ENCODE measurements at places on chromosomes 11 and 22.
A peak's percentile ranks its signal among the peaks of the same experiment; 100 is the strongest.

- no peak for DNase-seq
These were observed 131.2 kb upstream of the PARVA start for GRCh38 chr11:12246147-12246546.

GRCh38 chr11:40129266-40129665, 1330.2 kb downstream of the LRRC4C start:
- DNase-seq: no peak

DNA sequence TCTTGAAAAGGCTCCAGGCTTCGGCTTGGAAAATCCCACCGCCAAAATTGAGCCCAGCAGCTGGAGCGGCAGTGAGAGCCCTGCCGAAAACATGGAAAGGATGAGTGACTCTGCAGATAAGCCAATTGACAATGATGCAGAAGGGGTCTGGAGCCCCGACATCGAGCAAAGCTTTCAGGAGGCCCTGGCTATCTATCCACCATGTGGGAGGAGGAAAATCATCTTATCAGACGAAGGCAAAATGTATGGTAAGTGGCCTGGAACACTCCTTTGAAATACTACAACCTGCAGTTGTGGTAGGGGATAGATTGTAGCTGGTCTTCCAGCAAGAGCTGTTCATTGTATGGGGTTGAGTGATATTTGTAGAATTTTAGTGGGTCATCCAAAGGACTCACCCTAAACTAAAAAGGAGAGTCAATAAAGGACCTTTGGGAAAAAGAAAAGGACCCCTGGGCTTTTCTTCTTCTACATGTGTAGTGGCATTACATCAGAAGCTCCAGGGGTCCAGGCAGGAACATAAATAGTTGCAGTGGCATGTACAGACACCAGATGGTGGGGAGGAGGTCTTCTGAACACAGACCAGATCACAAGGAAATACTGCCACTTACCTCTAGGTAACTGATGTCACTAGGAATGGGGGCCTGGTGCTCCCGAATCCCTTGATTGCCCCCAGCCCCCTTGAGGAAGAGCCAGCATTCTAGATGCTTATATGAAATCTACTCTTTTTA, 90.1 kb downstream of the TEAD1 start:
- no peak for DNase-seq

DNA sequence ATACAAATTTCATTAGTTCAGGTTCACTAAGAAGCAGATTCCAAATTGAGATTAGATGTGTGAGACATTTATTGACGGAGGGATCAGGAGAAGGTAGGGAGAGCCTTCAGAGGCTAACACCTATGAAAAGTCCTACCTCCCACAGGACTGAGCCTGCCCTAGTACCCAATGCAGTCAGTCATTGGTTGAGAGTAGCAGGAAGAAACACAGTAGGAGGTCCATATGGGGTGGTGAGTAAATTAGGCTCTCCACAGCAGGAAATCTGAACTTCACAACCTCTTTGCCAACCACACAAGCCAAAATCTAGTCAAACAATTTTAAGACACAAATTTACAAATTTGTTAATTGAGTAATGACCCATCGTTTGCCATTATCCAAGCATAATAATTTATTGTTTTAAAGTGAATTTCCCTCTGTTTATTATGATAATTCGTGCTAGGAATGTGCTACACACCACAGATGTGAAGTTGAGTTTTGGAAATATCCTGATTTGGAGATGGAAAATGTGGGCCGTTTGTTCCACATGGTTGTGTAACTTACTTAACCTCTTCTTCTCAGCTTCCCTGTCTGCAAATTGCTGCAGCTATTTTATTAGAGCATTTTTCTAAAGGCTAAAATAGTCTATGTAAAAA, 542.1 kb downstream of the ETS1 start:
- DNase-seq: no peak

DNA sequence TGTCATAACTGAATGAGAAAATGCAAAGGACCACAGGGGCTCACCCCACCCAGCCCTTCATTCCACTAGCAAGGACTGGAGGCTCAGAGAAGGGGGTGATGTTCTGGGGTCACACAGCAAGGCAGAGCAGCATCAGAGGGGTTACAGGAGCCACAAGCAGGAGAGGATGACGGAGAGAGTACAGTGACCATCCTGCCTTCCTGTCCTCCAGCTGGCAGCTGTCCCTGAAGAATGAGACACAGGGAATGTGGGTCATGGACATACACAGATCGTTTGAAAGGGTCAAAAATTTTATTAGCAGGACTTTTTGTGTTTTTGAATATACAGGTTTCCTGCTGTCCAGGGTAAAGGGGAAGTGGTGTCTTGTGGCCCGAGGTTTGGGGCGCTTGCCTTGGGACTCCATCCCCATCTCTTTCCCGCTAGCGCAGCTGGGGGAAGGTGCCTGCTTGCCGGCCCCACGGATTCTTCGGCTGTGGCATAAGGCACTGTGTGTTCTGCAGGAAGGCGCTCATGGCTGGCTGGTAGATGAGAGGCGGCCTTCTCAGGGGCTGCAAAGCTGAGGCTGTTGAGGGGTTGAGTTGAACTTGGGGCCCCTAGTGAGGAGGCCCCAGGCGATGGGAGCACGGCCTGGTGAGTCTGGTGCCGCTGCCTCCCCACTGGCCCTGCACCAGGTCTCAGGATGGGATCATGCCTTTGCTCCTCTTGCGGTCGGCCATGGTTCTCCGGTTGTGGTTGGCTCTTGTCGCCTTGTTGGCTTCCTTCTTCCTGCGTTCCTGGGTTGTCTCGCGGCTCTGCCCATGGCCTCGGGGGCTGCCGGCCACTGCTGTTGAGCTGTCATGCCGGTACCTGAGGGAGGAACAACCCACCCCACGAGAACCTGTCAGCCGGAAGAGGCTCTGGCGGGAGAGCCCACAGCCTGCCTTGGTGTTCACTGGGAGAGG, 21.4 kb downstream of the UQCR10 start:
- DNase-seq: no peak

GRCh38 chr11:35057926-35058668, 80.9 kb upstream of the CD44 start:
- DNase-seq: no peak

GRCh38 chr11:60633645-60634044, 65.8 kb upstream of the MS4A8 start:
- DNase-seq: no peak

DNA sequence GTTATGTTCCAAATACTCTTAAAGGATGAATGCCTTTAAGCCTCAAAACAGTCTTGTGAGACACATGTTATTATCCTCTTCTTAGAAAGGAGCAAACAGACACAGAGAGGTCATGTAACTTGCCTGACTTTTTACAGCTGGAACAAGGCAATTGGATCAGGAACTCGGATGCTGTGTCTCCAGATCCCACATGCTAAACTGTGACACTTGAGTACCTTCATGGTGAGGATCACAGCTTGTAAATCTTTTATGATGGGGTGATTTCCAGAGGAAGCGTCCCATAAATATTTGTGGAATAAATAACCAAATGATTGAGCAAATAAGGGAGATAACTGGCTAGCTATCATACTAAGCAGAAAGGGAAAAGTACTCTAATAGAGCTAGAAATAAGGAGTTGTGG, 171.2 kb downstream of the C11orf91 start:
- DNase-seq: no peak

GRCh38 chr11:82714346-82715174, 19.1 kb downstream of the FAM181B start:
- no peak for DNase-seq

DNA sequence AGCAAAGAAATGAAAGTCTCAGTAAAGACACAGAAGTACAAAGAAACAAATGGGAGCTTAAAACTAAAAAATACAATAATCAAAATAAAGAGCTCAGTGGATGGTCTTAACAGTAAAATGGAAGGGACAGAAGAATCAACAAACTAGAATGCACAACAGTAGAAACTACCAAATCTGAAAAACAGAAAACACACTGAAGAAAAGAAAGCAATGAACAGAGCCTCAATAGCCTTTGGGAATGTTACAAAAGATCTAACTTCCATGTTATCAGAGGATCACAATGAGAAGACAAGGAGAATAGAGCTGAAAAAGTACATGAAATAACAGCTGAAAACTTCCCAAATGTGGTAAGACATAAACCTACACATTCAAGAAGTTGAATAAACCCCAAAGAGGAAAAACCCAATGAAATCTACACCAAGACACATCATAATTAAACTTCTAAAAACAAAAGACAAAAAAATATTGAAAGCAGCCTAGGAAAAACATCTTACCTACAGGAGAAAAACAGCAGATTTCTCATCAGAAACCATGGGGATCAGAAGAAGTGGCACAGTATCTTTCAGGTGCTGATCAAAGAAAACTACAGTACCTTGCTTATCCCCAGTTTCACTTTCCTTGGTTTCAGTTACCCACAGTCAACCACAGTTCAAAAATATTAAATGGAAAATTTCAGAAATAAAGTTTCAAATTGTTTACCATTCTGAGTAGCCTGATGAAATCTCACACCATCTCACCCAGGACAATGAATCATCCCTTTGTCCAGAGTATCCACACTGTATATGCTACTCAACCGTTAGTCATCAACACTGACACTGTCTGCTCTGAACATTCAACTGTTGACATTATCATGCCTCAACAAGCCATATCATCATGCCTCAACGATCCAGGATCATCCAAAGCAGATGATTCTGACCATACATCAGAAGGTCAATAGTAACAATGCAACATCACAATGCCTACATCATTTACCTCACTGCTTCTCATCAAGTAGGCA, 22.2 kb downstream of the RRAS2 start:
- peak; percentile 79 for DNase-seq

DNA sequence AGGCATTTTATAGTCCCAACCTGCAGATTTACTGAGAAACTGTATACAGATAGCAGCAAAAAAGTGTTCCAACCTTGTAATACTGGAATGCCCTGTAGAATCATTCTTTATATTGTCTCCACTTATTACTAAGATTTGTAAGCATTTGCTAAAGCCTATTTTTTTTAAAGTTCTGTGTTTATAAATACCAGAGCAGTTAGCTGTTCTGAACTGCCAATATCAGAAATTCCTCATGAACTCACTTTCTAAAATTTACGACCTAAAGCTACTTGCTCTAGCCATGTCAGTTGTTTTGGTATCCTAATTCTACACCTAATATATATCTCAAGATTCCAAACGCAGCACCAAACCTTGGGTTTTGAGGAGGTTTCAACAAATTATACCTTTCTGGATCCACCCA, 103.2 kb downstream of the C11orf65 start:
- peak; percentile 16 for DNase-seq

DNA sequence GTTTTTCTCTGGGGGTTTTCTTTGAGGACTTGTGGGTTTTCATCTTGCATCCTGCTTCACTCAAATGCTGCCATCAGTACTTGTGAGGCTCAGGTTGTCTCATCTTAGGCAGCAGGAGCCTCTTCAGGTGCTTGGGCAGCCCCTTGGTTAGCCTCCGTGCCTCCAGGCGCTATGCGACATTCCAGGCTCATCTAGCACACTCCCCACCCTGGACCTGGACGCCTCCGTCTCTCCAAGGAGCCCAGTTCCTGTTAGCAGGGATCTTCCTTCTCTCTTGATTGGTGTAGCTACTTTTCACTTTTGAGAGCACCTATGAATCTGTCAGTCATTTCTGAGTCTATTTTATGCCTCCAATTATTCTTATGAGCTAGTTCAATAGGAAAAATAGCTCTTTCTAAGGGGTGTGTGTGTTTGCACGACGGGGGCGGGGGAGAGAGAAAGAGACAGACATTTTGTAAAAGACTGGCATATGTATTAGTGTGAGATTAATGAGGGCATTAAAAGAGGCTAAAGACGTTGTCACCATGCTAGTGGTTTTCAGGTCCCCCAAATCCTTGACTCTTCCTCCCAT, 7.8 kb downstream of the TUBA8 start:
- no peak for DNase-seq

DNA sequence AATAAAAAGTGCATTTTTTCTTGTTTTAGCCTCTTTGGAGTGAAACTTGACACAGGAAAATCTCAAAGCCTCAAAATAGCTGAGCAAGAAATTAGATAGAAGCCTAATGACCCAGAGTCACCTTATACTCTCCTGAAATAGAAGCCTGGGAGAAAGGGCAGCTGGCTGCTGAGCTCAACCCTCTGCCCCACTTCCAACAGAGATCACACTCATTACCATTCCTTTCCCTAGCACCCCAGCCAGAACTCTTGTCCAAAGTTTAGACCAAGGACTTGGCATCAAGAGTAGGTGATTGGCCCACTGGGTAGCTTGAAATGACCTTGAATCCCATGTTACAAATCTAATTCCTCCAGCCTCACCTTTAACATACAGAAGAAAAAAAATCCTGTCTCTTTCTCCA, 62.7 kb upstream of the AMOTL1 start:
- no peak for DNase-seq

DNA sequence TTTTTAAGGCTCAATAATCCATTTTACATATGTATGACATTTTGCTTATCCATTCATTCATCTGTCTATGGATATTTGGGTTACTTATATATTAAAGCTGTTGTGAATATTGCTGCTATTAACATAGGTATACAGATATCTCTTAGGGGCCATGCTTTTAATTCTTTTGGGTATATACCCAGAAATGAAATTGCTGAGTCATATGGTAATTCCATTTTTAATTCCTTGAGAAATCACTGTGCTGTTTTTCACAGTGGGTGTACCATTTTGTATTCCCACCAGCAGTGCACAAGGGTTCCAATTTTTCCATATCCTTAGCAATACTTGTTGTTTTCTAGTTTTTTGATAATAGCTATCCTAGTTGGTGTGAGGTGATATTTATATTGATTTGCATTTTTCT, 19.0 kb downstream of the PRMT3 start:
- DNase-seq: no peak

- DNase-seq: no peak
These were observed 15.9 kb downstream of the ARFGAP2 start for GRCh38 chr11:47160753-47161133.

DNA sequence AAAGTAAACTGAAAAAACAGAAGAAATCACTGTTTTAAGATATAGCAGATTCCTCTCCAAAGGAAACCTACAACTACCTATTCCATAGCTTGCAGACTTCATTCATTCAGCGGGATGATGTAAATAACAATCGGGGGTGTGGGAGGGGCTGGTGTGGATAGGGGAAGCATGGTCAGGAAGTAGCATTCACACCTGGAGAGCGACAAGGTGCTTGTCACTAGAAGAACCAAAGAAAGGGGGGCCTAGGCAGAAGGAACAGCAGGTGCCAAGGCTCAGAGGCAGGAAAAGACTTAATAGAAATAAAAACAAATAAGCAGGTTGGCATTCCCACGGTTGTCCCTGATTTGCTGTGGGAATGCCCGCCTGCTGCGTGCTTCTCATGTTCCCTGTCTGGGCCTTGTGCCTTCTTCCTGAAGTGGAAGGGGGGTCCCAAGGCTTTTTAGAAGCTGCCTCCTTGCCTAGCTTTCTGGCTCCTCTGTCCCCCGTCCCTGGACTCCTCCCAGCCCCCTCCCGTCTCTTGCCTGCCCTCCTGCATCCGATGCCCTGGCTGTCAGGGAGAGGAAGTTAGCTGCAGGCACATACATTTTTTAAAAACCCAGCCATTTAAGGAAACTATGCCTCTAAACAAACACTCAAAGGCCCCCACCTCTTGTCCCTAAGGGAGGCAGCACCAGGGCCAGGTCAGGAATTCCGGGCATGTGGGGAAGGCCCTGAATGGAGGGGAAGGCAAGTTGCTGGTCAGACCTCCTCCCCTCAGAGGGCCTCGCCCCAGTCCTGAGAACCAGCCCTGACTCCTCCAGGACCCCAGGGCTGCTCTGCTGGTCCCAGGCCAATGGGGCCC, 54.7 kb upstream of the PRDM11 start:
- peak; percentile 77 for DNase-seq

Measured in fibroblast of gingiva (primary cell).